ENCODE measurements at places on chromosomes 1 and 21.

DNA sequence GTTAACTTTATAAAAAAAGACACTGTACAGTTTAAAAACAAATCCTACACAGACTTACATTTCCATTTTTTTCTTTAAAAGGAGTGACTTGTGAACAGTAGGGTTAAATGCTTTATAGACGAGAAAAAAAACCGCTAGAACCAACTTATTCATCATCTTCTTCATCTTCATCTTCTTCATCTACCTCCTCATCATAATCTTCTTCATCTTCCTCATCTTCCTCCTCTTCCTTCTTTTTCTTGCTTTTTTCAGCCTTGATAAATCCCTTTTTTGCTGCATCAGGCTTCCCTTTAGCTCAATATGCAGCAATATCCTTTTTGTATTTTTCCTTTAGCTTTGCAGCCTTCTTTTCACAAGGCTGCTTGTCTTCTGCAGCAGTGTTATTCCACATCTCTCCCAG, 22.5 kb downstream of the FMO1 start:
- DNase-seq: no peak

DNA sequence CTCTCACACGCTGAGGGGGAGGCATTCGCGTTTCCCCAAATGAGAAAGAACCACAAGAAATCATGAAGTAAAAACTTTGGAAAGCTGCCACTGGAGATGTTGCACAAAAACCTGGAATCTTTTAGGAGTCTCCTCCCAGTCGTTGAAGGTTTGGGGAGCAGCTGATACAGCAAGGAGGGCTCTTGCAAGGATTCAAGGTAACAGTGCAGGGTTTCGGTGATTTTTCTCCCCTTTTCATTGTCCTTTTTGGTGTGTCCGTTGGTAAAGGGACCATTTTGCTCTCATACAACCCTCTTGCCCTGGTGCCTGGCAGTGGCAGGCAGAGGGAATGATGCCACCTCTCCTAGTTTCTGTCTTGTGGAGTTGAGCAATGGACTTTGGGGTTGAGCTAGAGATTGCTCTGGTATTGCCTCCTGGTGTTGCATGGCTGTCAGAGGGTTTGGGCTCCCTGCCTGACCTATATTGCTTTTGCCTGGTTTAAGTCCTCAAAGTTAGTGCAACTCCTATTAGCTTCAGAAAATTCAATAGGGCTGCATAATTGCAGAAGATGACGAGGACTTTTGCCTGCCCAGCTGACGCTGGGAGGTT, 872 bp downstream of the BRINP2 start:
- no peak for DNase-seq

- DNase-seq: no peak
Observed at GRCh38 chr1:108716437-108717230, 3.9 kb downstream of the FNDC7 start.

- DNase-seq: no peak
Observed at GRCh38 chr1:25204797-25205480, 27.4 kb downstream of the SYF2 start.

DNA sequence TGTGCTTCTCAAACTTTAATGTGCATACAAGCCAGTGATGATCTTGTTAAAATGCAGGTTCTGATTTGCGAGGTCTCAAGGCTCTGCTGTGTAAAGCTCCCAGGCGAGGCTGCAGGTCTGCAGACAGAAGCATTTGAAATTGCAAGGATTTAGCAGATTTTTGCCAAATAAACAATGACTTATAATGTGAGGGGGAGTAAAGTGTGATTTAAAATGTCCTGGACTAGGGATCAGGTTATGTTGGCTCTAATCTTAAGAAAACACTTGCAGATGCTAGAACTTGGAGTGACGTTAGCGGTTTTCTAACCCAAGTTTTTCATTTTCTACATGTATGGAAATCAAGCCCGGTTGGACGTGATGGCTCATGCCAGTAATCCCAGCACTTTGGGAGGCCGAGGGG, 16.2 kb upstream of the ACTN2 start:
- DNase-seq: no peak

GRCh38 chr21:15744926-15745325, 15.1 kb downstream of the USP25 start:
- DNase-seq: no peak

- no peak for DNase-seq
Observed at GRCh38 chr1:214698559-214698958, 95.6 kb downstream of the CENPF start.

DNA sequence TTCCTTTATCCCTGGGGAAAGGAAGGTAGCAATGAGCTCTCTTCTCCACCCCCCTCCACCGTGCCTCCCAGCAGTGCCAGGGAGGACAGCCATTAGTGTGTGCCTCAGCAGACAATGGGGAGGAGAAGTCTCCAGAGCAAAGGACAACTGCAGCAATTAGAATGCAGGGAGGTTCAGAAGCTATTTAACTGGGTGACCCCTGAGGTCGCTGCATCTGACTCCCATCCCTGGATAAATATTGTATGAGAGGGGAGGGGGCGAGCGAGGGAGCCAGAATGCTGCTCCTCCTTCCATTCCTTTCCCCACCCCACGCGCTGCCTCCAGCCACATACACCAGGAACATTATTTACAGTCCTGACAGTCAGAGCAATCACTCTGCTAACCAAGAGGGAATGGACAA, 59.0 kb downstream of the ERI3 start:
- no peak for DNase-seq

DNA sequence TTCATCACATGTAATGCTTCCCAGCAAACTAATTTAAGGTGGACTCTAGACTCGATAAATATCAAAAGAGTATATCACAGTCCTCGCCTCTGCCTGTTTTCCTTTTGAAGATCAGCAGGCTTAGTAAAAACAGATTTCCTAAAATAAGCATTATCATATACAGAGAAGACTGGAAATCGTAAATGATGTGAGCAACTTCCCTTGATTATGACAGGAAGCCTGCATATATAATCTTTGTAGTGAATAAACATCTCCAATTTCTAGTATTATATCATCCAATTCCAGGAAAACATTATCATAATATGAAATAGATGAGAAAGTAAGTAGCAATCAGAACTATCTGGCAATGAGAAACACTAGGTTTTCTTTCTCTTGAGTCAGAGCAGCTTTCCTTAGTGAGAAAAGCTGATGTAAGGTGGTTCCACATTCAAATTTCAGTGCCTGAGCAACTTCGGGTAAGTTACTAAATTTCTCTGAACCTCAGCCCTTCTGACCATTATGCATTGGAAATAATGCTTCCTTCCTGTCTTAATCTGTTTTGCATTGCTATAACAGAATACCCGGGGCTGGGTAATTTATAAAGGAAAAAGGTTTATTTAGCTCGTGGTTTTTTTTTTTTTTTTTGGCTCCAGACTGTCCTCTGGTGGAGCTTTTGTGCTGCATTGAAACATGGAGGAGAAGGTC, 12.6 kb upstream of the POU2F1 start:
- DNase-seq: no peak

DNA sequence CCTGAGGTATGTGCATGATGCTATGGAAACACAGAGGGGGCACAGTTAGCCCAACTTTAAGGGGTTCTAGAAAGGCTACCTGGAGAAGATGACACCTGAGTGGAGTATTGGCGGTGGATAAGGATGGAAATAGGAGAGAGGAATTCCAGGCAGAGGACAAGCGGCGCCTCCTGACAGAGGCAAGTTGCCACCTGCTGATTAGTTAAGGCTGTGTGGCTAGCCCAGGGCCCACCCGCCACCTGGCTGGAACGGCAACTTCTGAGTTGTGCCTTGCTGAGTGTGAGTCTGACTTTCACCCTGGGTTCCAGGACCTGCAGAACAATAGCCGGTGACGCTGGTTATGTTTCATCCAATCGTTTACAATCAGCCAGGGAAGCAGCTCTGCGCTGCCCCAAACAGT, 126.9 kb upstream of the LMO4 start:
- DNase-seq: no peak

DNA sequence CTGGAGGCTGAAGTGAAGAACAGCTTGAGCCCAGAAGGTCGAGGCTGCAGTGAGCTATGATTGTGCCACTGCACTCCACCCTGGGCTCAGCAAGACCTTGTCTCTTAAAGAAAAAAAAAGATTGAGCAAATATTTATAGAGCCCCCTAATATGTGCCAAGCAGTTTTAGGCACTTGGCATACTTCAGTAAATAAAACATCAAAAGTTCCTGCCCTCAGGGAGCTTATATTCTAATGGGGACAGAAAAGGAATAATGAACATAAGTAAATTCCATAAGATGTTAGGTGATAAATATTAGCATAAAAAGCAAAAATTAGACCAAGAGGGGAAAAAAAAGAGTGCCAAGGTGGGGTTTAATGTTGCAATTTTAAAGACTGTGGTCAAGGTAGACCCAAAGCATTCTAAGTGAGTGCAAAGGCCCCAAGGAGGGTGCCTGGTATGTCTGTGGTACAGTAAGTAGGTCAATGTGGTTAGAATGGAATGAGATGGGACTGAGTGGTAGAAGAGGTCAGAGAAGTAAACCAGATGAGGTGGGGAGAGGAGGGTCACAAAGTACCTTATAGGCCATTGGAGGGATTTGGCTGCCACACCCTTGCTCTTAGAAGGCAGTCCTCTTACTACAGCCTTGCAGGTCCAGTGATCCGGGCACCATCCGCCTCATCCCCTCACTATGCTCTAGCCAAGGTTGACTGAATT, 2.2 kb upstream of the TOE1 start:
- DNase-seq: no peak

GRCh38 chr1:1130206-1131120, 14.6 kb upstream of the C1orf159 start:
- DNase-seq: no peak

- DNase-seq: no peak
Observed at GRCh38 chr21:45203983-45204382, 83.7 kb downstream of the POFUT2 start.

DNA sequence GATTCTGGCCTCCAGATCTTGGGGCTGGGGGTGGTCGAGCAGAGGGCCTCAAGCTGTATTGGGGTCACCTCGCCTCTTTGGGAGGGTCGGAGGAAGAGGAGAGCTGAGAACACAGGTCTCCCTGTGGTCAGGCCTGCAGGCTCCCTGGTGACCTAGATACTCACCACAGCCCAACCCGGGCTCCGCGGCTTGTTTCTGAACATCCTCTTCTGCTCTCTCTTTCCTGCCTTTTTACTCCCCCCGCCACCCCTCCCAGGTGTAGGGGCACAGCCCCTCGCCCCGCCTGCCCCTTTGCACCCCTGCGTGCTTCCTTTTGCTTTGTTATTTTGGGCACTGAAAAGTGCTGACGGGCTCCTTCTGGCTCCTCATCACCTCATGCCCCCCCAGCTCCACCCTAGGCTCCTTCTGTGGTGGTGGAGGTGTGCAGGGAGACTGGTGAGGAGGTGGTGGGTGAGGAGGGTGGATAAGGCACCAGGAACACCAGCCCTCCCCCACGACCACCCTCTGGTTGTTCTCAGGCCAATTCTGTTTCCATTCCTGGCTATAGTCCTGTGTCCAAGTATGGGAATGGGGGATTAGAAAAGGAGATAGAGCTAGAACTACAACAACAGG, 10.6 kb upstream of the LINGO4 start:
- DNase-seq: no peak

- peak; percentile 76 for DNase-seq
Observed at GRCh38 chr1:114353262-114353661, 157.7 kb downstream of the TRIM33 start.

DNA sequence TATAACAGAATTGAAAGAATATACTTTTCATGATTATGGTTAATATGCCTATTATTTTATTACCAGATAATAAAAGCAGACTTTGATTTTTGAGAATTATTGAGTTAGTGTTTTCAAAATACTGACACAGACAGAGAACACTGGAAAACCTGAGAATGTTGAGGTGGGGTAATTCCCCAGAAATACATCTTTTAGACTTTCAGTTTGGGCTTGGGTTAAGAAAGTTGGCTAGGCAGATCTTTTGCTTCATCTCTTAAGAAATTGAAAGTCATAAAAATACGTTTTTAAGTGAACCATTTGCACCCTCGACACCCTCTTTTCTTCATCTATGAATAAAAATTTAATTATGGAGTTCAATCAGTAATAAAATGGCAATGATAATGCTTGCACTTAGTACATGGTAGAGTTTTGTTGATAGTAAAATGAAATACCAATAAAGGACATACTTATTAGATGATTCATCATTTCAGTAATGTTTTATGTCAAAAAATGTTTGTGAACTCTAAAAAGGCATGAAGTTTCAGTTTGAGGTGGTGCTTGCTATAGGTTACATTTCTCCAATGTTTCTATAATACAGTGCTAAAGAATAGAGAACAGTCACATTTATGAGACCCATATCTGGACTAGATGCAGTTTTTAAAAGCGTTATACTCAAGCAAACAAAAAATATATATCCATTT, 1.9 kb upstream of the SAMSN1 start:
- DNase-seq: no peak

DNA sequence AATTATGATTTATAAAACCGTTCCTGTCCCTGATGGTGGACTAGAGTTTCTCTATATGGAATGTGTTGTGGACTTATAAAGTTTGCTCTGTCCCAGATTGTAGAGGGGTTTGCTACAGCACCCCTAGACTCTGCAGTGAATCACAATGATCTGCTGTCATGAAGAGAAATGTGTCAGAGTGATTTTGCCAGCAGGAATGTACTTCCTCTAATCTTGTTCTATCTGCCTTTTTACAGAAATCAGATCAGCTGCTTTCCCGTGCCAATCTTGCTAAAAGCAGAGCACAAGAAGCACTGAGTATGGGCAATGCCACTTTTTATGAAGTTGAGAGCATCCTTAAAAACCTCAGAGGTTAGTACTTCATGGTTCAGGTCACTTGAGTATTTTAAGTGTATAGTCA, 52.0 kb downstream of the LAMC2 start:
- no peak for DNase-seq

DNA sequence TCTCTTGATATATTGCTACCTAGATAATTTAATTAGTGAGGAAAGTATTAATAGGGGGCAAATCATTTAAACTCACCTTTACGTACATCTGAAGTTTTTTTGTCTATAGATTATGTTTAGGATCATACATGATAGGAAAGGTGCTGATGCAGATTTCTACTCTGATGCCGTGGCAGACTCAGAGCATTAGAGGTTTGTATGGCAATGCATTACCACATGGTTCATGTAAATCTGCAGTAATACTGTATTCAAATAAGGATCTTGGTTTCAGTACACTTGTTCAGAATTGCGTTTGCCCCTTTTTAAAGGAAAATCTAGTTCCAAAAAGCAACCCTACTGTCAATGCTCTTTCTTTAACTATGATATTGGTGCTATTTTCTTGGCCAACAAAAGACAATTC, 288.3 kb downstream of the PTPRC start:
- no peak for DNase-seq

DNA sequence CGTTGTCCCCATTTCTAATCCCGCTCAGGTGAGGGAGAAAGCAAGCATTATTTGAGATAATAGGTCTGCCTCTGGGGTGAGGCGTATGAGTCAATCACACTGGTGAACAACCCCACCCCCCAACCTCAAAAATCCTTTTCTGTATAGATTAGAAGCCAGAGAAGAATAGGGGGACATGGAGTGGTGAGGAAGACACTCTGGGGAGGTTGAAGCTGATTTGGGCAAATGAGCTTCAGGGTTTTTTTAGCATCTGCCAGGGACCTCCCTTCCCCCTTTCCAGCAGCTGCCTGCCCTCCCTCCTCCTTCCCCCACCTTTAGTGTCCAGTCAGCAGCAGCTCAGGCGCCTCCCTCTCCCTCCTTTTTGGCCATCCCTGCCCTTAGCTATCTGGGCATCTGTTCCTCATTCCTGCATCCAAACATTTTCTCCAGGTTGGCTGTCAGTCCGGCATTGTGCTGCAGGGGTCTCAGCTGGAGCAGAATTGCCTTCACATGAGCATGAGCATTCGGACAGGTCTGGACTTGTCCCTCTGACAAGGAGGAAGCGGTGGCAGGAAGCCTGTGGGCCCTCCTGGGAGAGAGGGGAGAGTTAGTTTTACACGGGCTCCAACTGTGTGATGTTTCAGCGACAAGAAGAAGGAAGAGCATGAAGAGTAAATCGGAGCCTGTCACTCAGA, 30.8 kb upstream of the PTGFRN start:
- DNase-seq: peak; percentile 43
